Glomerular endothelial cell (primary cell): ENCODE measurements at places on chromosomes 16 and 17.
A peak's percentile ranks its signal among the peaks of the same experiment; 100 is the strongest.

DNA sequence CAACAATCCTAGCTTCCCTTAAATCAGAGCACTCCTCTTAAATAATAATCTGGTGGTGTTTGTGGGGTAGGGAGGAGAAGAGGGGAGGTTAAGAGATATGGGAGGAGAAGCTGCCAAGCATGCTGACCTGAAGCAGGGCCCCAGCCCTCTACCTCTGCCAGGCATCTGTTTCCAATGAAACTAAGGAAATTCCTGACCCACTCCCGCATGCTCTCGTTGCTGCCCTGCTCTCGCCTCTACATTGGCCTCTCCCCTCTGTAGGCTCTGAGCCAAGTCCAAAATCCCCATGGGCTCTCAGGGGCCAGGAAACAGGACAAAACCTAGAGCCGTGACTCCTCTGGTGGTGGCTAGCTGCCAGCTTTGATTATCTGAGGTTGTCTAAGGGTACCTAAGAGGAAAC, 559.5 kb upstream of the CDH11 start:
- no peak for DNase-seq

DNA sequence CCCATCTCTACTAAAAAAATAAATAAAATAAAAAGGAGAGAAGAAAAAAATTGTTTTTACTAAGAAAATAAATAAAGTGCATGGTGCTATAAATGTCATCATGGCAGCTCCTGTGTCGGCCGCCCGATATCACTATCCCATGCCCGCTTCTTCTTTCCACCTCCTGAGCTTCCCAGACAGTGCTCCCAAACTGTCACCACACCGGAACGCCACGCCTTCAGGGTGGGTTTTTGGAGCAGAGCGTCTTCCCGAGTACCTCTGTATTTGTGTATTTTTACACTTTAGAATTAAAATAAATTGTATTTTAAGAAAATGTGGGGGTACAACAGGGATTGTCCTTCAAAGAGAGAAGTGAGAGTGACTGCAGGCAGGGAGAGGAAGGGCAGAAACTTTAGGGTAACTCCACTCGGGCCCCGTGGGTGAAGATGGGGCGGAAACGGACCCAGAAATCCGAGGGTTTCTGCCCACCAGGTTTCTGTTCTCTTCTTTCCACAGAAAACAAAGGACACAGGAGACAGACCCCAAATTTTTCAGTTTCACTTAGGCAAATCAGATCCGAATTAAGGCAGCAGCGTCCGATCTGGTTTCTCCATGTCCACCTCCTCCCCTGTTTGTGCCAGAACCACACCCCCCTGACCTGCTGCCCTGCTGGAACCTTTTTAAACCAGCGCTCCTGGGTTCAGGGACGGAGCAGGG, 3.6 kb upstream of the ITGAX start:
- DNase-seq: no peak

- DNase-seq: peak; percentile 29
Measured at GRCh38 chr16:27625050-27625697, 75.2 kb downstream of the KATNIP start.

GRCh38 chr17:54405826-54406225, 494.8 kb upstream of the TOM1L1 start:
- no peak for DNase-seq

DNA sequence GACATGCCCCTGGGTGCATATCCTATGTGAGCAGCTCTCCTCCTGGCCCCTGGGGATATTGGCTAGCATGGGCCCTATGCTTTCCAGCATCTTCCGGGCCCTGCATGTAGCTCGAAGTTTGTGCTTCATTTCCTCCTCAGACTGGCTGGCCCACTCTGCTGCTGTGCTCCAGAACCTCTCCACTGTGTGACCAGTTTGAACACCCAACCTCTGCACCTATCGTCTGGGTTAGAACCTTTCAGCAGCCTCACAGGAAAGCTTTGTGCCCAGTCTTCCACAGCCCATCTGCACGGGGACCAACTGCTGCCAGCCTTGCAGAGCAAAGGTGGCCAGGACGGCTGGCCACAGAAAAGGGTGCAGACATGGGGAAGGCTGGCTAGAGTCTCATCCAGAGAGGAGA, 10.2 kb upstream of the CLEC18B start:
- no peak for DNase-seq
